ENCODE measurements at places on chromosomes 4 and X.

DNA sequence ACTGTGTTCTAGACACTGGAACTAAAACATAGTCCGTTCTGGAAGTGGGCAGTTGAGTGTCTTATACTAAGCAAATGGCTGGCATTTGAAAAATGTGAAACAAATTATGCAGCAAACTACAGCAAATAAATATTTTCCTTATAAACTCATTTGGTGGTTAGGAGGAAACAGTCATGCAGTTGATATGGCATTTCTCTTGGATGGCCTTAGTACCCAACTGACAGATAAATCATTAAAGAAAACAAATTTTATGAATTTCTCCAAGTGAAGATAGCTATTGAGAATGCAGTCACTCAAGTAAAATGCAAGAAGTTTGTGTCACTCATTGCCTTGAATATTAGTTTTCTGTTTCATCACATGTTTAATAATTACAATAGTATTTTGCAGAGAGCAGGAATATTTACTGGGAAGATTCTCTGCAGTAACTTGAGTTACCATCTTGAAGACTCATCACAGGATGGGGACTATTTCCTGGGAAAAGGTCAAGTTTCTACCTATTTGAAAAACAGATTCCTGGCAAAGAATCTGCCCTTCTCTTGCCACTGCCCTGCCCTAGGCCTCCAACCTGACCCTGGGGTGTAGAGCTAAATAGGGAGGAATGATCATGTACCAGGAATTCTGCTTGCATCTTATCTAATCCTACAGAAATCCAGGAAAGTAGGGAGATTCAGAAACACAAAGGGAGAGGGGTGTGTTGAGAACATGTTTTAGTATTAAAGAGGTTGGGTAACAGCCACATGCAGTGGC lies 105.9 kb downstream of the SH3RF1 start:
- no peak for DNase-seq

DNA sequence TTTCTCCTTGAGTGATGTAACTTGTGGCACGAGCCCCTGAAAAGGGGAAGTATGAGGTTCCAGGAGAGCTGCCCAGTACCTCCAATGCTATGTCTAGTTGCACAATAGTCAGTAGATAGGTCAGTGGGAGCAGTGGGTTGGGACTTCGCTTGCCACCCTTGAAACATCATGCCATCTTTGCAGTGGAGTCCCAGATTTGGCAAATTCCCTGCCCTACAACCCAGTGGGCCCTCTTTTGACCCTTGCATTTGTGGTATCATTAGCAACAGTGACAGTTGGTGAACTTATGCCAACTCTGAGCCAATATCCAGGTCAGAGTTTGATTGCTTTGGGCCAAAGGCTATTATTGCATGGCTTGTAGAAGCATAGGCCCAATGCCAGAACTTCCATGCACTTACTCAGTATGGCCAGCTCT lies 12.3 kb downstream of the FHL1 start:
- no peak for DNase-seq

- DNase-seq: no peak
These were observed 22.1 kb upstream of the OR13H1 start for GRCh38 chrX:131521824-131522223.

DNA sequence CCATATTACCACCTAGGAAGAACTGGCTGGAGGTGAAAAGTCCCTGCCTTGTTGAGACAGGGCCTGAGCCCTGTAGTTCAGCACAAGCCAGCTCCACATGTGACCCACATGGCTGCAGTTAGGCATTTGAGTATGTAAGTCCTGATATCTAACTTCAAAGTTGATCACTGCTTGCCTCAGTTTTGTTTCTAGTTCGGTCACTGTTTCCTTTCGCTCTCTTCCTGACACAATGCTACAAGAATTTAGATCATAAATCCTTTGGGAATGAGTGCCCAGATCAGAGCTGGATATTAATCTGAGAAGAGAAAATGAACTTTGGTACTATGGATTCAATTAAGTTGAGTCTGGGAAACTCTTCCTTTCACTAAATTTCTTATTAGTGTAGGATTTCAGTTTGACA lies 48.4 kb downstream of the AKAP4 start:
- DNase-seq: no peak

DNA sequence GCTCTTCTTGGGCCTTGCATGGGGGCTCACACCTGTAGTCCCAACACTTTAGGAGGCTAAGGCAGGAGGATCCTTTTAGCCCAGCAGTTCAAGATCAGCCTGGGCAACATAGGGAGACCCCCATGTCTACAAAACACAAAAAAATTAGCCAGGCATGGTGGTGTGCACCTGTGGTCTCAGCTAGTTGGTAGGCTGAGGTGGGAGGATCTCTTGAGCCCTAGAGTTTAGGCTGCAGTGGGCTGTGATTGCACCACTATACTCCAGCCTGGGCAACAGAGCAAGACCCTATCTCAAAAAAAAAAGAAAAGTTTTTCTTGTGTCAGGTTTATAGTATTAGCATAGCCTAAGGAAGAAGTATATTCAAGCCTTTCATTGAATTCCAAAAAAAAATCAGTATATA lies 30.8 kb upstream of the FAM241A start:
- no peak for DNase-seq

GRCh38 chrX:16722481-16722880 lies 3.1 kb downstream of the SYAP1 start:
- no peak for DNase-seq

DNA sequence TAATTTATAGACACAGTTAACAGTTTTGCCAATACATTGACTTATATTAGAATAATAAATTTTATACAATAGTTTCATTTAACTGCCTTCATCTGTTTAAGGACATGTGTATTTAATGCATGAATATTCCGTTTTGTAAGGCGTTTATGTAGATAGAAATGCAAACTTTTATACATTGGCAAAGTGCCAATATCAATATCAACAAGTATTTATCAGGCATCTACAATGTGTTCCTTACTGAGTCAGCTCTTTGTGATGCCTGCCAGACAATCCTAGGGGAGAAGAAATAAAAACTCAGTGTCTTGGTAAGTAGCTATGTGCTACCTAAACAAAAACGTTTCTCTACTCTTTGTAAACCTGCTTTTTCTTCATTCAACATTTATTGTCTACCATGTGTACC lies 1142.2 kb downstream of the C4orf33 start:
- DNase-seq: no peak
